ENCODE measurements at places on chromosomes 1 and 21. TPM values are rescaled to one million over a fixed set of nuclear protein-coding genes. Genes with fewer than 3 reads are reported as not detected.

DNA sequence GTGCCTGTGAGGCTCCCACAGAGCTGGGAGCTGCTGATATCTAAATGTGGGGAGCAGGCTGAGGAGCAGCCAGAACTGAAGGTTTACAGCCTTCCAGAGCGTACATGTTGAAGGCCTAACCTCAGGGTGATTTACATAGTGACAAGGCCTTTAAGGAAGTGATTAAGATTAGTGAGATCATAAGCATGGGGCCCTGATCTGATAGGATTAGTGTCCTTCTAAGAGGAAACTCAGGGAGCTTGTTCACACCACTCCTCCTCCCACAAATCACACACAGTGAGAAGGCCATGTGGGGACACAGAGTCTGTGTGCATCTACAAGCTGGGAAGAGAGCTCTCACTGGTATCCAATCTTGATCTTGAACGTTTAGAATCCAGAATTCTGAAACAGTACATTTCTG, 92.3 kb upstream of the NBPF6 start:
- no peak for DNase-seq

GRCh38 chr1:202643397-202644218, 66.6 kb downstream of the SYT2 start:
- no peak for DNase-seq

GRCh38 chr1:31479811-31480210, 66.8 kb downstream of the SERINC2 start:
- no peak for DNase-seq

DNA sequence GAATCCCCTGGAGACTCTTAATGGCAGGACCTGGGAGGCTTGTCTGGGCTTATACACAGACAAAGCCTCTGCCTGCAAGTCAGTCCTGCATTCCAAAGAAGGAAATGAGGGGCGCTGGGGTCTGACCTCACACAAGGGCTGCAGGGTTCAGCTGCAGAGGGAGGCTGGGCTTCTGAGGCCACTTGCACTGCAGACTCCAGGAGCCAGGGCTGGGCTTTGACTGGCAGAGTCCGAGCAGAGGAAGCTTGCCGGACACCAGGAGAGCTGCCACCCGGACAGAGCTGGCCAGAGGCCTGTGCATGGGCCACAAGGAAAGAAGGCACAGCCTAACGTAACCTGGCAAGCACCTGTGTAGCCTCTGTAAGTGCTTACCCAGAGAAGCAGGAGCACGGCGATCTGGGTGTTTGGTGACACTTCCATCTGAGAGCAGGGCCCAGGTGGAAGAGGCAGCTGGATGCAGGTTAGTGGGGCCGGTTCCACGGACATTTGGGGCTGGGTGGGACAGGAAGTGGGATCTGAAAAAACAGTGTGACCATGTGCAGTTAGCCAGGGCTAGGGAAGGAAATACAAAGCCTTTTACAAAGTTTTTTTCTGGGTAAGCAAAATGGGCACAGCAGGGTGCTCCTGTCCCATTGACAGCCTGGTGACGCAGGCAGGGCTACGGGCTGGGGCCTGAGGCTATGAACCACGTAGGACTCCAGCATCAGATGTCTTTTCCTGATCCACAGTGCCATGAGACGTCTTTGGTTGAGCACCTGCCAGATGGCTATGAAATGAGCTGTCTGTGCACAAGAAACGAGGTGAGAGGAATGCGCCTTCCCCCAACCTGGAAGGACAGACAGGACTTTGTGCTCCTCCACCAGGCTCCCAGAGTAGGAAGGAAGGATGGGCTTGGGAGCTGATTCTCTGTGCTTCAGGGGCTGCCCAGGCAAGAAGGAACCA, 37.3 kb upstream of the LBR start:
- no peak for DNase-seq

Gene LCE2C
- polyA plus RNA-seq: not detected

- DNase-seq: peak; percentile 96
These were observed 791 bp upstream of the STUM start for GRCh38 chr1:226547754-226548191.

Gene PKN2
- 7.3 TPM for polyA plus RNA-seq

DNA sequence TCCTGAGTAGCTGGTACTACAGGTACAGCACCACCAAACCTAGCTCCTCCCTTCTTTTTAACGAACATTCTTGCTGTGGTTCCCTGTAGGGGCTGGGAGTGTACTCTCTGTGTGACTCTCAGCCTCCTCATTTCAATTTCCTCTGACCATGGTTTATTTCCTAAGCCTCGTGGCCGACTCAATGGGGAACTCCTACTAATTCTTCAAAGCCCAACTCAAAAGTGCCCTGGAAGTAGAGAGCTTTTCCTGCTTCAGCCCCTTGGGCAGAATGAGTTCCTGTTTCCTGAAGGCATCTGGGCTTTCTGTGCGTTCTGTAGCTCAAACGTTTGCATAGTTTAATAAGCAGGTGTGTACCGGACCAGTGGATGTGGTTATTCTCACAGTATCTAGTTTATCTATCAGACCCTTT, 70.9 kb upstream of the ACOT11 start:
- DNase-seq: no peak

- no peak for DNase-seq
These were observed 11.6 kb upstream of the OLFML2B start for GRCh38 chr1:162035241-162035640.

- no peak for DNase-seq
These were observed 183.5 kb downstream of the RUNX1 start for GRCh38 chr21:34865400-34866241.

DNA sequence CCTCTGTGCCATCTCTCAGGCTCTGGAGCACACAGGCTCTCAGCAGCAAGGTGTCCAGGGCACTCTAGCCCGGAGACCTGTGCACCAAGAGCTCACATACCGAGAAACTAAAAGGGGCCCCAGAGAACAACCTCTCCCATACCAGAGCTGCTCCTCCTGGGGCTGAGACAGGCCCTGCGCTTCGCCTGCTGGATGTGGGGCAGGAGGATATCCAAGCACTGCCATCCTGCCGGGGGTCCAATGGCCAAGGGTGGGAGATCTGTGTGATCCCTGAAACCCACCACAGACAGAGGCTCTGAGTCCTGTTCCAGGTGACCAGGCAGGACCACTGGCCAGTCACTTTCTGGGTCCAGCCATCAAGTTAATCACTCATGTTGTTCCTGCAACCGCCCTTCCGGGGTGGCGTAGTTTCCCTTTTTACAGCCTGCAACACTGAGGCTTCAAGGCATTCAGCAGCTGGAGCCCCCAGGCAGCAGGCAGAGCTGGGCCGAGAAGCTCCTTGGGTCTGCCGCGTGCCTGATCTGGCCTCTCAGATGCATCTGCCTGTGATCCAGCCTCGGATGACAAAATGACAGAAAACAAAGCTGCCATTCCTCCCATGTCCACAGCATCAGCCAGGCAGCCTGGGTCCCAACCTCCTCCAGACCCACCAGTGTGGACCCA, 36.7 kb upstream of the ACTRT2 start:
- no peak for DNase-seq

DNA sequence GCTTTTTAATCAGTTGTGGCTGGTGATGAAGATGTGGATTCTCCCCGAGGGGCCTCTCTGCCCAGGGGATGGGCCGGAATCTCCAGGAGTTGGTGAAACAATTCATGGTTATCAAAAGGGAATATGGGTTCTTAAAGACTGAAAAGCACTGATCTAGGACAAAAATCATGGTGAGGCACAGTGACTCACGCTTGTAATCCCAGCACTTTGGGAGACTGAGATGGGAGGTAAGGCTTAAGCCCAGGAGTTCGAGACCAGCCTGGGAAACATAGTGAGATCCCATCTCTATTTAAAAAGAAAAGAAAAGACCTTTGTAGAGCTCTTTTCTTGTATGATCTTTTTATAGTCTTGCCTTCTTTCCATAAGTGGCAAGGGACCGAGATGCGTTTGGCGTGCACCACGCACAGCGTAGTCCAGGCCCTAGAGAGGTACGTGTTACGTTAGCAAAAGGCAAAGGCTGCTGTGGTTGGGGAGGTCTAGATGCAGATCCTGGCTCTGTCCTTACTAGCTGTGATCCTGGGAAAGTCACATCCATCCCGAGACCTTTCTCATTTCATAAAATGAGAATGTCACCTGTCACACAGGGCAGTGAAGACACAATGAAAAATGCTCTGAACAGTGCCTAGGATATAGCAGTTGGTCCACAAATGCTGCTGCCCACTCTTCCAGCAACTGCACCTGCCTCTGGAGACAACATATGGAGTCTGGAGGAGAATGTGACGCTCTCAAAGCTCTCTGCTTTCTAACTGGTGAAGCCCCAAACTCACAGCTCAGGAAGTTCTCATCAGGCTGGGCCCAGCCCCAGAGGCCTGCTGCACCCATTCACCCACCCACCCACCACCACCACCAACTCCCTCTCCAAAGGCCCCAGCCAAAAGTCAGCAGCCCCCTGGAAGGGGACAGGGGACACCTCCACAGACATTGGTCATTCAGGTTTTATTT, 54.8 kb downstream of the KIF21B start:
- no peak for DNase-seq

GRCh38 chr1:78620666-78621065, 418 bp downstream of the IFI44L start:
- no peak for DNase-seq

DNA sequence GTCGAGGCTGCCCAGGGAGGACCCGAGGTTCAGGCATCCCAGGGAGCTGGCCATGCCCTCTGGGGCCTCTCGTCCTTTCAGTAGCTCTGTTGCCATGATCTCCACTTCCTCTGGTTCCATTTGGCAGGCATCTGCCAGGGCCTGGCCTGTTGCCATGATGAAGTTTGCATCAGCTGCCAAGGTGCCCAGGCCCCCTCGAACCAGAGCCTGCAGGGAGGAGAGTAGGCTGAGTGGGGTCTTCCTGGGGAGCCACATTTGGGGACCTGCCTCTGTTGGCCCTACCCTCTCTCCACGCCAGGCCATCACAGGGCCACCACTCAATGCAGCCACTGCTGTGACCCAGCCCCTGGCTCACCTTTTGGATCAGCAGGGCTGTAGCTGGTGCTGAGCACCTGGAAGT, 16.4 kb upstream of the KIF21B start:
- DNase-seq: no peak

- DNase-seq: no peak
These were observed 11.3 kb upstream of the MARK1 start for GRCh38 chr1:220516722-220517042.

DNA sequence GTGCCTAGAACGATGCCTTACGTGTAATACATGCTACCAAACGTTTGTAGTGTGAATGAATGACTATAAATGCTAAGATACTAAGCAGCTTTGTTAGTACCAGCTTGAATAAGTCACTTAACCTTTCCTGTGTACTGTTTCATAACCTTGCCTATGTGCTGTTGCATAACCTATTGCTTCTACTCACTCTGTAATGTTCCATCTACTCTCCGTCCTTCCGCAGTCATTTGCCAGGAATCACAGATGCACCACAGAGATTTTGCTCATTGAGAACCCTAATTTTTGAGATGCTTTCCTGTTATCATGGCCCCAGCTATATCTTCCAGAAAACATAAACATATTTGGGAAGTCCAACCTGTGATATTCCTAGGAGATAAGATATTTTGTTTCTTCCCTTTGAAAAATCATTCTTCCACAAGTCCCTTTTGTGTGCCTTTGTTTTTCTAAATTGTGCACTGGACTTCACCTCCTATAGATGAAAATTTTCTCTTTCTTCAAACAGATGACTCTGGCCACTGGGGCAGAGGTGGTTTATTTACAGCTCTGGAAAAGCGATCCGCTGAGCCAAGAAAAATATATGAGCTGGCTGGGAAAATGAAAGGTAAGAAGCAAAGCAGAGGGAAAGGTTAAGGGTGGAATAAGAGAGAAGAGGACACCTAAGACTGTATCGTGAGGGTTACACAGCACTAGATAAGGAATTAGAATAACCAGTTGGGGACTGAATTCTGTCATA, 44.8 kb downstream of the CHD1L start:
- DNase-seq: no peak

DNA sequence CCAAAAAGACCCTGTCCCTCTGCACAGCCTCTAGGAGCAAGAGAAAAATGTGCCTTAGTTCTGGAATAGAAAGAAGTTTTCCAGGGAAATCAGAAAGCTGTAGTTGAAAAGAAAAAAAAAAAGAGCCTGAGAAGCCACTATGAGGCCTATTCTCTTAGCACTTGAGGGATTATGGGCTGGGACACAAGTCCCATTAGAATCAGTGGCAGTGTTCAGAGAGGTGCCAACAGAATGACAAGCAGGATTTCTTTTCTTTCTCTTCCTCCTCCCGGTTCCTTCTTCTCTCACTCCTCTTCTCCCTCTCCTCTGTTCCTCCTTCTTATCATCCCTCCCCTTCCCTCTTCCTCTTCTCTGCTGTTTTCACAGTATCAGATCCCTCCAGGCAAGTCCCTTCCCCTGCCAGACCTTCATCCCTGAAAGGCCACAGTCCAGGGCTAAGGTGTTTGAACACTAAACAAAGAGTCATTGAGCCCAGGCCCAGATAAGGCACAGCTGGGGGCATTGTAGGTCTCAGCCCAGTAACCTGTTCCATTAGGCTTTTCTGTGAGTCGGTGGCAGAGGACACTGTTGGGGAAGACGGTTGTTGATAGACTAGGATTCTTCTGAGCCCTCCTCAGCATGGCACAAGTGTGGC, 64.7 kb upstream of the LPGAT1 start:
- DNase-seq: no peak

- DNase-seq: no peak
These were observed 1.5 kb upstream of the PRDX6 start for GRCh38 chr1:173475564-173476196.

DNA sequence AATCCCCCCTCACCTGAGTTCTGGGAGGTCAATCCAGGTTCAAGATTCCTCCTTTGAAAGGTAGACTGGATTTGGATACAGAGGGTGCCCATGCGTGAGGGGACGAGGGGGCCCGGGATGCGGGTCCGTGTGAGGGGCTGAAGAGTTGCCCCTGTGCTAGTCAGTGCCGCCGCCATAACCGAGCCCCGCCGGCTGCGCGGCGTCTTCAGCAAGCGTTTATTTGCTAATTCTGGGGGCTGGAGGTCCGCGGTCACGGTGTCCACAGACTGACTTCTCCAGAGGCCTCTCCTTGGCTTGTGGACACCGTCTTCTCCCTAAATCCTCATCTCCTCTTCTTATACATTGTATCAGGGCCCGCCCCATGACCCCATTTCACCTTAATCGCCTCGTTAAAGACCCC, 20.9 kb upstream of the SAMD11 start:
- DNase-seq: no peak

GRCh38 chr1:42318601-42319000, 16.4 kb downstream of the FOXJ3 start:
- no peak for DNase-seq

- DNase-seq: no peak
These were observed 1.9 kb downstream of the SAMD13 start for GRCh38 chr1:84303314-84303830.

Gene PROX1
- 0.92 TPM for polyA plus RNA-seq

DNA sequence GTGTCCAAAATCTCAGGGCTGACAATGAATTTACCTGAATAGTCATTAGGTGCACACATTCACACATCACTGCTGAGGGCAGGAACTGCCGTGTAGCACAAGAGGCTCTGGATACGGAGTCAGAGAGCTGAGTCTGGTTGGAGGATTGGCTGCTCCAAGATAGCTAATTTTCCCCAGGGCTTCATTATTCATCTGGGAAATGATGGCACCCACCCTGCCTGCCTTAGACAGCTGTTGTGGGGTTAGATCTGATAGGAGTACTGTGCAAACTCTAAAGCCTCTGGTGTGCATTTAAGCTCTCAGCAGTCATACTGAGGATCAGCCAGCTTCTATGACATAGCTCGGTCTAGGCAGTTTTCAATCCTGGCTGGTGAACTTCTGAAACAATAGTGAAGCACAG, 67.0 kb downstream of the LMX1A start:
- DNase-seq: no peak

Gene ERICH3
- polyA plus RNA-seq: not detected

Gene KIF2C
- 0.47 TPM for polyA plus RNA-seq

Gene WDR64
- polyA plus RNA-seq: not detected

GRCh38 chr1:3992103-3992556, 92.1 kb upstream of the C1orf174 start:
- no peak for DNase-seq

Gene MAP10
- 1.1 TPM for polyA plus RNA-seq

Gene NFASC
- polyA plus RNA-seq: 23.2 TPM

Measured in kidney (tissue), 22 donors.